COR-L47 (cell line): ENCODE measurements at places on chromosomes 11 and 22.

GRCh38 chr11:134799386-134799785 is 387.3 kb upstream of the B3GAT1 start:
- no peak for DNase-seq

DNA sequence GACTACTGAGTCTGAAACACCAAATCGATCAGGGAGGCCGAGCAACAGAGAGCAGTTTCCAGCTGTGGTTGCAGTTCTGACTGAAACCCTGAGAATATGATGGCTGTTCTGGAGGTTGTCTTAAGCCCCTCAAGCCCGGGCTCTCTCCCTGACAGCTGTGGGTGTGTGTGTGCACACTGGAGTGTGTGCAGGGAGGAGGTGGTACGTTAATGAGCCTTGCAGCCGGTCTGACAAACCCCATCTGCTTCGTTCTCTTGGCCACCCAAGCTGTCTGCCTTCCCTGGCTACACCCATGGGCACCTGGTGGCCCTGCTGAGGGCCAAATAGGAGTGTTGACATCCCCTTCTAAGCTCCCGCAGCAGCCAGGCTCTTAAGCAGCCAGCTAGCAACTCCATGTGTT is 189.8 kb downstream of the KIRREL3 start:
- no peak for DNase-seq

DNA sequence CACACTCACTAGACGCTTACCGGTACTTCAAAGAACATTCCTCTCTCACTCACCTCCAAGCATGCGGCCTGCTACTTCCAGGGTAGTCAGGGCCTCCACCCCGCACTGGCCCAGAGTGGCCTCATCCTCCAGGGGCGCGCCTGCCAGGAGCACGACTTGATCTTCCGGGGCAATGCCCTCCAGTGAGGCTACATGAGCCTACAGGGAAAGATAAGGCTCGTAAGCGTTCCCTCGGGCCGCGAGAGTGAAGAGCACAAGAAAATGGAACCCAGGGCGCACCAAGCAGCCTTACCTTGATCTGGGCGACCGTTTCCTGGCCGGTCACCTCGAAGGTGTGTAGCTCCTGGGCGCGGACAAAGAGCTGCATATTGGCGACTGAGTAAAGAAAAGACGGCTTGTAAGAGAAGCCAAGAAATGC is 478 bp downstream of the FAU start:
- DNase-seq = no peak

GRCh38 chr11:109772892-109773291 is 320.3 kb upstream of the ZC3H12C start:
- DNase-seq = peak; percentile 93

- peak; percentile 11 for DNase-seq
These were observed 4.5 kb upstream of the PPP2R1B start for GRCh38 chr11:111770581-111771134.

DNA sequence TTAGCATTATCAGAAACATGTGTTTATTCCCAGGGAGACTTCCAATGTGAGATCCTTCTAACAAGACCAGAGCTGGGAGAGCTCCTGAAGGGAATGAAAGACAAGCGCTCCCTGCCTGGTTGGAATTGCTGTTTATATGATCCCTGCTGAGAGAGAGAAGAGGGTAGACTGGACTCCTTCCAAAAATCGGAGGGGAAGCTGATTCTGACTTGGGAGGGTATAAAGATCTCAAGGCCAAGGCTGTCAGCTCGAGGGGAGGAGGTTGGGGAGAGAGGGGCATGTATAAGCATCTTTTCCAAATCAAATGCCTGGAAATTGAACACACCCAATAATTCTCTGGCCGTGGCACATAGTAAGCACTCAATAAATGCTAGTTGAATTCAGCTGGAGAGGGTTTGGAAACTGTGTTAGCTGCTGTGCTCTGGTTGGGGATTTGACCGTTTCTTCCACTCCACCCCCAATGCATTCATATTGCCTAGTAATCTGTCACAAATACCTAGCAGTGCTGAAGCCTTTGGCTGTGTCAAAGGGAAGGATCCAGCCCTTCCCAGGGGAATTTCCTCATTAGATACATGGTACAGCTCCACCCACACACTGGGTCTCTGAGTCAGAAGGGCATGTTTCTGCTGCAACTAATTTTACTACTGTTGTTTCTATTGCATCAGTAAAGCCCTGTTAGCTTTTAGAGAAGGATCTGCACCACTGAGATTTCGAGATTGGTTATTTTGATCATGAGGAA is 61.5 kb downstream of the CACNG2 start:
- peak; percentile 43 for DNase-seq

DNA sequence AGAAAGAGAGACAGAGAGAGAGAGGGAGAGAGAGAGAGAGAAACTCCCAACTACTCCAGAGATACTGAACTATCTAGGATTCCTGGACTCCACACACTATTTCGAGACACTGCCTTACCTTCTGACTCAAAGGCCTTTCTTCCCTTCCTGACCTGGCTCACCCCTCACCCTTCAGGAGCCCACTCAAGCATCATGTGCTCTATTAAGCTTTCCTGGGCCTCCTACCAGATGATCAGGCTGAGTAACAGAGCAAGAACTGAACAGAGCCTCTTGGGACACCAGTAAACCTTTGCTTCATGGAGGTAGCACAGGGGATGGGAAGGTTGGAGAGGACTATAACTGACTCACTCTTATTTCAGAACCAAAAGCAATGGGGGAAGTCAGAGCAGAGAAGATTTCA is 31.4 kb downstream of the PLEKHA7 start:
- no peak for DNase-seq
